GM12864 (cell line): ENCODE measurements at places on chromosomes 1 and 21.

DNA sequence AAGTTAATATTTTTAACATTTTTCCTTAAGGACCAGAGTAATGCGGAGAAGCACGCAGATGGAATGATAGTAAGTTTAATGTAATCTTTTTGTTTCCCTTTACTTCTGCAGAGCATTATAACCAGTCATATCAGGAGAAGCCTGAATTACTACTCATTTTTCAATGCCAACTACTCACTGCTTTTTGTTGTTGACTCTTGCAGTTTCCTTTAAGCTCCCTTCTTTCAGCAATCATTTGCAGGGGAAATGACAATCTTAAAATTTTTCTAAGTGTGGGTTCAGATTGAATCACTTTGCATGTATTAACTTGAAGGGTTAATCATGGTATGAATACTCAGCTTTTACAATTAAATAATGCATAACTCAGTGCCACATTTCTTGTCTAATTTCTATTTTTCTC, 122.2 kb downstream of the NRDC start:
- no peak for DNase-seq

DNA sequence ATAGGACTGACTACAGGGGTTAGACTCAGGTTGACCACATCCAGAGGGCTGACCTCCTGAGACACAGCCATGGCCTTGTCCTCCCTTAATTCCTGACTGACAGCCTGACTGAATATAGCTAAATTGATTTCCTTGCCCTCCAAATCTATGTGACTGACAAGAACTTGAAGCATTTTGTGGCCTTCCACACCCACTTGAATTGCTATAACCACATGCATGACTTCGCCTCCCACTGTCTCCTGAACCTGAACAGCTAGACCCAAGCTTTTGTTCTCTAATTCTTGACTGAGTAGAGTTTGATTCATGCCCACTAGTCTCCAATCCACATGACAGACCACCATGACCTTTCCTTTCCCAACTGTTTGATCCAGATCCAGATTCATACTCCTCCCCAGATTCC, 3.1 kb downstream of the FLG2 start:
- DNase-seq = no peak

DNA sequence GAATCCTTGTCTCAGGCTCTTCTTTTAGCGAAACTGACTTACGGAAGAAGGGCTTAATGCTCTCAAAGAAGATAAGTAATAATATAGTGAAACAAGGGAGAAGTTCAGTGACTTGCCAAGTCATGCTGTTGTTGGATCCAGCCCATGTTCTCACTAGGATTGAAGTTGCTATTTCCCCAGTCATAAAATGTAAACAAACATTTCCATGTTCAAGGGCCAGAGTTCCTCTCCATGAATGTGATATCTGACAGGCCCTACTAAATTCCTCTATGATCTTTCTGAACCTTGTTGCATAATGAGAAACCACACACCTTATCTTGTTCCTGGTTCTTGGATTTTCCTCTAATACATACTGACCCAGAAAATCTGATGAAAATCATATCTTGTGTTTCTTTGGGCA, 876.5 kb upstream of the B3GALT2 start:
- DNase-seq = no peak

DNA sequence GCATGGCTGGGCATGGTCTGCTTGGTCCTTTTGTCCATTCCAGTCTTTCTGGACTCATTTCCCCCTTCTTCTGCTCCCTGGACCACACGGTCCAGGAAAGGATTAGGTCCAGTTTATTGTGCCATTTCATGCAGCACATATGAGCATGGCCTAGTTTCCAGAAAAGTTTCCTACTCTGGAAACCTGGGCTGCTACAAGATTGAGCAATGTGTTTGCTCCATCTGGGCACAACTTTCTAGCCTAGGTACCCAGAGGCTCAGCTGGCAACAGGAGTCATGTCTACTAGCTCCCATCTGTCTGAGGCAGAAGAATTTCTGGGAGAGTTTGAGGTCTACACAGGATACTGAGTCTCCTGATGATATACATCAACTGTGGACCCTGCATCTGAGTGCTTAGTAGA, 14.8 kb downstream of the FMOD start:
- no peak for DNase-seq

- no peak for DNase-seq
Observed at GRCh38 chr1:233140974-233141373, 154.6 kb downstream of the PCNX2 start.

DNA sequence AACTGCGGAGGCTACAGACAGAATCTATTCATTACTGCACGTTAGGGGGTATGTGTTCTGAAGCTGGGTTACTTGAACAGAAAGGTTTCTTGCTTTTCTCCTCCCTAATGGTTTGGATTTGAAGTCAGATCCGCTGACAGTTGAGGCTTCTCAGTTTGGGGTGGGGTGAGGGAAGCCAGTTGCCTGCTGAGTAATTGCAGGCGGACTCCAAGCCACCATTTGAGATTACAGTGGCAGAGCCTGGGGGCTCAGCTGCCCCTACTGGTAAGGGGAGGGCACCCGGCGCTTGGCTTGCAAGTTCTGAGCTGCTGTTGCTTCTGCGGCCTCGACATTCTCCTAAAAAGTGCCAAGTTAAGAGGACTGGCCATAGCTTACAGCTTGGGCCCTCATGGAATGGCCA, 2.0 kb downstream of the GRHL3 start:
- no peak for DNase-seq

DNA sequence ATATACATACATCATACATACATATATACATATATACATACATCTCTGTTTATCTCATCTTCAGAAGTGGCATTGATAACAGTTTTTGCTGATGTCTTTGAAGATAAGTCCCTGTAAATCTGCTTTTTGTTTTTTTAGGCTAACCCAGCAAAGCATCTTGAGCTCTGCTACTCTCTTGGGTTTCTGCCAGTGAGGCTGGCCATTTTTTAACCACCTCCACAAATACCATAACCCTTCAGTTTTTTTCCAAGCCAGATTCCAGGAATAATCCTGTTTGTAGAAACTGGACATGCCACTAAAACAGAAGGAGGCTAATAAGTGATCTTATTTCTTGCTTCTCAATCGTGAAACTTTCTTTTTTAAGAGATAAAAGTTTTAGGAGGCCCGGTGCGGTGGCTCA, 21.6 kb downstream of the SDHC start:
- DNase-seq = no peak

- DNase-seq = no peak
Observed at GRCh38 chr1:117770981-117771531, 158.4 kb downstream of the GDAP2 start.

DNA sequence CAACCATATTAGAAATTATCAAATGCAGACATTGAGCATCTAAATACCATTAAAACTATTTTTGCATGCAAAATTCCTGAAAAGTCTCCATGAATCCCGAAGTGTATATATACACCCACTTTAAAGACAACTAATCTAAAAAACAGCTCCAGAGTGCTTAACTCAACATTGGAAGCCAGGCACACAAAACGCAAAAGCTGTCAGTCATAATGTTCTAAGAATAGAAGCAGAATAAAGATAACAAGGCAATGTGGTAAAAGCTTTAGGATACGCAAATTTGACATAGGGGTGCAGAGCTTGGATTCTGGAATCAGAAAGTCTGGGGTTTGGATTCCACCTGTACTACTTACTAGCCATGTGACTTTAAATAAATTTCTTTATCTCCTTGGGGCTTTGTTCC, 62.5 kb downstream of the SMYD3 start:
- DNase-seq = no peak

- DNase-seq = no peak
Observed at GRCh38 chr21:31668651-31669491, 9.4 kb downstream of the SOD1 start.

DNA sequence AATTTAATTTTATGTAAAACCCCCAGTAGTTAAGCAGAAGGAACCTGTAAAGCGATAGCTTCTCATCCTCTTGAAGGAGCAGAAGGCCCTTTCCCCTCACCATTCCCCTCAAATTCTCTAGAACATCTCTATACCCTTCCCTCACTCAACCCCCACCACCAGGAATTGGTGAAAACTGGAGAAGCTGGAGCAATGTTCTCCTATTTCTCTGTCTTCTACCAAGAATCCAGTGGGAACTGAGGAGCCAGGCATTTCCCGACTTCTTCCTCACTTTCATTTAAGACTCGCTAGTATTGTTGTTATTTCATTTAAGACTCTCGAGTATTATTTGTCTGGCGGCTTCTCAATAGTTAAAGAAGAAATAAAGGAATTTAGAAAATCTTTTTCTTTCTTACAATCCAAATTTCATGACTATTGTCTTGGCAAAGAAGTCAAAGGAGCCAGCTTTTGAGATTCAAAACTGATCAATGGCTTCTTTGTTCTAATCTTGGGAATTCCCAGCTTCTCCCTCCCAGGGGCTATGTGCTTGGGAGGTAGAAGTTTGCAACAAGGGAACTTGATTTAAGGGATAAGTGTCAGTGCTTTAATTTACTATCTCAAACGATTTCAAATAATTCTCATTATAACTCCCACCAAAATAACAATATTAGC, 253.3 kb upstream of the ADGRL2 start:
- DNase-seq = no peak

DNA sequence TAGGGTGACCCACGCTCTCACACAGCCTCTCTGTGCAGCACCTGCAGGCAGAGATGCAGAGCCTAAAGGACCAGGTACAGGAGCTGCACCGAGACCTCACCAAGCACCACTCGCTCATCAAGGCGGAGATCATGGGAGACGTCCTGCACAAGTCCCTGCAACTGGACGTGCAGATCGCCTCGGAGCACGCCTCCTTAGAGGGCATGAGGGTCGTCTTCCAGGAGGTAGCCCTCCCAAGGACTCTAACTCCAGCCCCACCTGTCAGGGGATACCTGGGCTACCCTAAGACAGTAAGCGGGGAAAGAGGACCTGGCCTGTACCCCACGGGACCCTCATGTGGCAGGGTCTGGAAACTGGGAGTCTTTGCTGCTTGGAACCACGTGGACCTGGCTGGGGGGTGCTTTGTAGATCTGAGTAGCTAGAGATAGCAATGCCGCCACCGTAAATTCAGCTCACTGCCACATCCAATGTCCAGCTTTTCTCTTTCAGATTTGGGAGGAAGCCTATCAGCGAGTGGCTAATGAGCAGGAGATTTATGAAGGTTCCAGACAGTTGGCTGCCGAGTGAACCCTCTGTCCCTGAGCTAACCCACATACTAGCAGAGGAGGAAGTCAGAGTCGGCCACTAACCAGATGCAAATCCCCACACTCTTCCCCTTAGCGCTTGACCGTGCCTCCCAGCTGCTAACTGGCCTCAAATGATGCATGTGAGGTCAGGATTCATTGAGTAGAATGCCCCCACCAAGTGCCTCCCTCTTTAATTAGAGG, 6.5 kb downstream of the RNF207 start:
- no peak for DNase-seq

DNA sequence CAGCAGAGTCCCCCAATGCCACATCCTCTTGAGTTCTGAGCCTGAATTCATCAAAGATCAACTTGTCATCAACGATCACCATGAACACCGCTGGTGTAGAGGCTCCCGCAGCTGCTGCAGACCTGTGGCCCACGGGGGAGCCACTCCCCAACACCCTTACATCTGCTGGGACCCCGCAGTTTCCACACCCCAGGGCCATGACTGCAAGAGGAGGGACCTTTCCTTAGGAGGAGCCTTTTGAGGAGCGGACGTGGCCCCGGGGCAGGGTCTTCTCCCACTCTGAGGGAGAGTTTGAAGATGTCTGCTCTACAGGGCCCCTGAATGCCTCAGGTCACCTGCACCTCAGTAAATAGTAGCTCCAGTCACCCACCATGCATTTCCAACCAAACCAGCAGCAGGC, 2.7 kb downstream of the PRDM15 start:
- DNase-seq = no peak

- no peak for DNase-seq
Observed at GRCh38 chr1:198577444-198577843, 37.0 kb upstream of the ATP6V1G3 start.

- no peak for DNase-seq
Observed at GRCh38 chr1:232856541-232856940, 51.3 kb downstream of the MAP10 start.

GRCh38 chr1:32199717-32200072, 700 bp upstream of the CCDC28B start:
- no peak for DNase-seq

- no peak for DNase-seq
Observed at GRCh38 chr21:25556091-25556490, 51.2 kb downstream of the MRPL39 start.

GRCh38 chr21:46056450-46056903, 41.4 kb upstream of the COL6A2 start:
- DNase-seq = no peak

DNA sequence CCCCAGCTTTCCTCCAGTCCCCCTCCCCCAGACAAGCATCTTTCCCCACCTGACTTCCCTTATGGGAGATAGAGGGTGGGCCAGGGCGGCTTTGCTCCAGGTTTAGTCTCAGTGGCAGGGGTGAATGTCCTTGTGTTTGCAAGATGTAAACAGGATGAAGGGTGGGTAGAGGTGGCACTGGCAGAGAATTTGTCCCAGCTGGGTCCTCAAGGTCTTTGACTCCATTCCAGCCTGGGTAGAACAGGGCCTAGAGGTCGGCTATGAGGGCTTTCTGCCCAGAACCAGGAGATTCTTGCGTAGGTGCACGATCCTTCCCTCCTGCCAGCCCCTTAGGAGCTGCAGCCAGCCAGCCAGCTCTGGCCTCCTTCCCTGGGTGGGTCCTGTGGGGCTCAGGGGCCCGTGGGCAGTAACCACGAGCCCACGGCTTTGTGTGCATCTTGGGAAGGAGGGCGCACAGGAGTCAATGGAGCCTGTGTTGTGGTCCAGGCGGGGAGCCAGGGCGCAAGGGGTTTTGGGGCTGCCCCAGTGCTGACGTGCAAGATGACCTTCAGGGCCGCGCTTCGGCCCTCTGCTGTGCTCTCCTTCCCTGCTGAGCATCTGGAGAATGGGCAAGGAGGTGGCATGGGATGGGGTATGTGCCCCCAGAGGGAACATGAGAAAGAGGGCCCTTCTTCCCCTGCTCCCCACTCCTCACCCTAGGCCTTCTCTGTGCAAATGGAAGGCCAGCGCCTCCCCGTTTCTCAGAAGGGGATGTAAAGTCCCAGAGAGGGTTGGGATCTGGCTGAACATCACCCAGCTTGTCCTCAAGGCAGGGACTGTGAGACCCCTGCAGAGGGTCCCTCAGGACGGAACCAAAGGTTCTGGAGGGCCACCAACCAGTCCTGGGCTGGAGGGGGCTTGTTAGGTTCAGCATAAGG, 15.7 kb downstream of the POU3F1 start:
- DNase-seq = no peak

DNA sequence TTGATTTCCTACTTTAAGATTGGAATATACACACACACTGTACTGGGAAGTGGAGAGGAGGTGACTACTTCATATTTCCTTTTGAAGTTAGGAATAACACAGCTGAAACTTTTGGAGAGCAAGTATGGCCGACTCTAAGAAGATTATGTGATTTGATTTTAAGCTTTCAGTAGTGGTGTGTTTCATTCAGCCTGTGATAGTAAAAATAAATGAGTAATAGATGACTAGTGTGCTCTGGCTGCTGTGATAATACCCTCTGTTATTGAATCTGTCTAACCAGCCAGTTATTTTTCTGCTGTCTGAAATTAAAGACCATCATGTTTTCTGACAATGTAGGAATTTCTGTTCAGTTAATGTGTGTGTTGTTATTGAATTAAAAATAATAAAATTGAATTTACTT, 48.3 kb downstream of the CTTNBP2NL start:
- DNase-seq = no peak
